ENCODE measurements at places on chromosomes 5 and 9.

- no peak for DNase-seq
These were observed 421.0 kb upstream of the CHD1 start for GRCh38 chr5:99349787-99350186.

GRCh38 chr9:38008168-38009034, 60.6 kb downstream of the SHB start:
- DNase-seq, result peak; percentile 98

- no peak for DNase-seq
These were observed 307.3 kb downstream of the FBXL7 start for GRCh38 chr5:15807248-15807647.

- no peak for DNase-seq
These were observed 132.9 kb upstream of the GRHPR start for GRCh38 chr9:37289631-37290030.

DNA sequence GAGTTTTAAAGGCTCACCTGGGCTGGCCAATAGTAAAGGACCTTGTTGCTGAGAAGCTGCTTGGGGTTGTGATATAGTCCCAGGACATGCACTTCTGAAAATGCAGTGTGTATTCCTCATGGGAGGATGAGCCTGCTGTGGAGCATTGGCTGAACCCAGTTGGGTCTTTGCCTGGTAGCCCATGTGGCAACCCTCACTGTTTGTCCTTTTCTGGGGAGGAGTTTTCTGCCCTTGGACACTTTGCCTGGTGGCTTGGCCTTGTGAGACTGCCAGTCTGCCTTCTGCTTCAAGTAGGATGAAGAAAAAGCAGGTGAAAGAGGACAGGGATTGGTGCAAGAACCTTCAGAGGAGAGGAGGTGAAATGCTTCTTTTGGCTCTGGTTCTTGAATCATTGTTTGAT, 4.0 kb downstream of the TENT4A start:
- DNase-seq, result no peak

GRCh38 chr9:14348123-14348372, 34.1 kb upstream of the NFIB start:
- no peak for DNase-seq

GRCh38 chr9:26415528-26415927, 477.1 kb downstream of the CAAP1 start:
- no peak for DNase-seq

DNA sequence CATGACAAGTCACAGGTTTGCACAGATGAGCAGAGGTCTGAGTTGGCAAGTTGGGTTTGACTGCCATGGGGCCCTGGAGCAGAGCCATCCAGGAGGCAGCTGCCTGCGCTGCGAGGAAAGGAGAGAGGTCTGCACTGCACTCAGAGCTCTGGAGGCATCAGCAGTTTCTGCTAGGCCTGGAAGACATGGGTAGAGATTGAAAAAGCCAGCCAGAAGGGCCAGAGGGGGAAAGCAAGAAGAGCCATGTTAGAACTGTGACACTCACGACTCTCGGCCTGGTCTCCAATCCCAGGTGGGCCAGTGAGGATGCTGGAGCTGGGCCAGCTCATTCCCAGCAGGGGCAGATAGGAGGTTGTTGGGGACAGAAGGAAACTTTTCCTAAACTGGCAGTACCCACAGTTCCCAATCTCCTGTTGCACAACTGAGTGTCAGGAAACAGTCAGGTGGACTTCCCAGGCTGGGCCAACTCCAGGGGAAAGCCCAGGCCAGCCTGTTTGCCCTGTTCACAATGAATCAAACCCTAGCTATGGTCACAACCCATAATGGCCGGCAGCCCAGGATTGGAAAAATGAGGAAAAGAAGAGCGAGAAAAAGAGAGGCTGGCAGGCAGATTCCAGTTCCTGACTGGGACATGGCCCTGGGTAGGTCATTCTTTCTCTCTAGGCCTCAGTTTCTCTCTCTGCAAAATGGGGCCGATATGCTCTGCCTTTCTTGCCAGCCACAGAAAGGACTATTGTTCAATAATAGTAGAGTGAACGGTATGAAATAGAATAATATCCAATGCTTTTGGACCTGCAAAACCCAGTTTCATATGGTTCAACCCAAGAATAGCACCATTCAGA, 7.8 kb upstream of the ORM1 start:
- DNase-seq, result peak; percentile 20

- DNase-seq, result peak; percentile 59
These were observed 212.8 kb downstream of the NXNL2 start for GRCh38 chr9:88747768-88748167.

- no peak for DNase-seq
These were observed 115.4 kb upstream of the PITX1 start for GRCh38 chr5:135149229-135149955.

- DNase-seq, result no peak
These were observed 83.9 kb upstream of the WWC1 start for GRCh38 chr5:168207450-168208029.

DNA sequence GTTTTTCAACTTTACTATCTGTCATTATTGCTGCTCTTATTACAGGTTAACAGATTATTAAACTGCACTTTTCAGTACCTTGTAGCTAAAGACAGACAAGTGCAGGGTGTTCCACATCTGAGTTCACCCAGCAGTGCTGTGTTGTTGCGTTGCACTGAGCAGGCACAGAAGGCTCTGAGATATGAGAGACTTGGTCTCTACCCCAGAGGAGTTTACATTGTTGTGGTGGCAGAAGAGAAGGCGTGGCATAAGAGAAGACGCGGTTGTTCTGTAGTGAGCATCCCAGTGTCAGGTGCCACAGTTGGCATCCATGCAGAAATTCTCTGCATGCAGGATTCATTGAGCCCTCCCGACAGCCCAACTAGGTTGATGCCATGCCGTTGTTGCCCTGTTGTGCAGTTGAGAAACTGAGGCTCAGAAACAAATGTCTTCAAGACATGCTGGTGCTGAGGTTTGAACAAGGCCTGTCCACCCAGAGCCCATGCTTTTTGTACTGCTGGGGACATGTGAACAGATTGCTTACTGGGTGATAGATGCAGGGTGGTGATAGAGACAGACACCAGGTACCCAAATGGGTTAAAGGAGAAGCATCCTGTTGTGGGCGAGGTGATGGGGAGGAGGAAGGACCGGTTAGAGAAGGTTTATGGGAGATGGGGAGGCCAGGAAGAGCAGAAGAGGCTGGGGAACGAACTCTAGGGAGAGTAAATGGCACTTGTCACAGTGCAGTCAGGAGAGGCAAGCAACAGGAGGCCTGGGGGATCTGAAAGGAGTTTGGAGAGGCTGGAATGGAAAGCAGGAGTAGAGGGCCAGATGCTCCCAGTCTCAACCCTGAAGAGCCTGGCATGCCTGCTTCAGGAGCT, 8.2 kb downstream of the ABL1 start:
- no peak for DNase-seq

Measured in kidney tubule cell (primary cell).